ENCODE measurements at places on chromosomes 2 and 18.

GRCh38 chr18:66655407-66655806, 51.5 kb upstream of the CDH19 start:
- no peak for DNase-seq

- no peak for DNase-seq
These were observed 149.7 kb downstream of the GLI2 start for GRCh38 chr2:120885321-120885720.

- DNase-seq: no peak
These were observed 206.0 kb upstream of the CXCR4 start for GRCh38 chr2:136323935-136324334.

GRCh38 chr2:68980956-68981355, 6.5 kb downstream of the GKN1 start:
- no peak for DNase-seq

Measured in stimulated activated CD8-positive, alpha-beta memory T cell treated with anti-CD3 and anti-CD28 coated beads, Interleukin-4, amount 100 ng/mL, for 48 hours (primary cell).